Stimulated activated CD4-positive, alpha-beta T cell treated with anti-CD3 and anti-CD28 coated beads, Interleukin-2, amount 100 ng/mL, for 48 hours (primary cell): ENCODE measurements at places on chromosomes 6 and 20.

GRCh38 chr6:137717074-137718073 is 149.7 kb upstream of the TNFAIP3 start:
- peak; percentile 48 for DNase-seq

DNA sequence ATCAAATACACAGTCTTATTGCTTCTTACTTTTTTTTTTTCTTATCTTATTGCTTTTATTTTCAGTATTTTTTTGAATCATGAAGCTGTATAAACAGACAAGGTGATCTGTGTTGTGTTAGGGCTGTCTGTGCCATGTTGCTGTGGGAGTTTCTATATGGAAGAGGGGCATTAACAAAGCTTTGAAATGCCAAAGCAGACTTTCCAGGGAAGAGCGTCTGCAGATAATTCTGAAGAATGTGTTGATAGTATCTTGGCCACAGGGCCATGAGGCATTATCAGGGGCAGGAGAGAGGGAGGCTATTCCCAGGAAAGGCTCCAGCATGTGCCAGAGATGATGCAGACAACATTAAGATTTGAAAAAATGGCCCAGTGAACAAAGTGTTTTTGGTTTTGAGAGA is 354.5 kb downstream of the UTRN start:
- DNase-seq, result no peak

DNA sequence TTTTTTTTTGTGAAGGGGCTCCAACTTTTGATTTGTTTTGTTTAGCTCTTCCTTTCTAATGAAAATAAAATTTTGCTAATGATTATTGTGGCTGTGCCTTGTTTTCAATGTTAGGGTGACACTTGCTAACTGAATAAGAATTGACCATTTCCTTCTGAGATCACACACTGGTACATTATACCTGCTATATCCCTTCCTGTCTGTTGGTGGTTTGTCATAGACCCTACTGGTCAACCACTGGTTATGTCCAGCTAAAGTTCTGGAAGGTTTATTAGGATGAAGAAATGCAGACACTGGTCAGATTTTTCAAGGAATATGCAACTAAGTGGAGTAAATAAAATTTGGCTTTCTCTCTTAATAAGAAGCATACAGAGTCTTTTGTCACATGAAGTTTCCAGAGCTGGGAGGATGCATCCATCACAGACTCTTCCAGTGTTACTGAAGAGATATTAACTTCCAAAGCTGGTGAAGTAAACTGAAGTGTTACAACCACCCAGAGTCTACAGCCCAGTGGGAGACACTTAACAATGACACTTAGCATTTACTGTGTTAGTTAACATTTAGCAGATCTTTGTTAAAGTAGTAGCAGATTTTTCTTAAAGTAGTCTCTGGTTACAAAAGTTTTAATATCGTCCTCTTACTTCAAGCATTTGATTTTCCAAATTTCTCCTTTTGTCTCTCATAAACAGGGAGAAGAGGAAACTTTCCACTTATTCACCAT is 19.7 kb upstream of the CALHM5 start:
- DNase-seq, result no peak

DNA sequence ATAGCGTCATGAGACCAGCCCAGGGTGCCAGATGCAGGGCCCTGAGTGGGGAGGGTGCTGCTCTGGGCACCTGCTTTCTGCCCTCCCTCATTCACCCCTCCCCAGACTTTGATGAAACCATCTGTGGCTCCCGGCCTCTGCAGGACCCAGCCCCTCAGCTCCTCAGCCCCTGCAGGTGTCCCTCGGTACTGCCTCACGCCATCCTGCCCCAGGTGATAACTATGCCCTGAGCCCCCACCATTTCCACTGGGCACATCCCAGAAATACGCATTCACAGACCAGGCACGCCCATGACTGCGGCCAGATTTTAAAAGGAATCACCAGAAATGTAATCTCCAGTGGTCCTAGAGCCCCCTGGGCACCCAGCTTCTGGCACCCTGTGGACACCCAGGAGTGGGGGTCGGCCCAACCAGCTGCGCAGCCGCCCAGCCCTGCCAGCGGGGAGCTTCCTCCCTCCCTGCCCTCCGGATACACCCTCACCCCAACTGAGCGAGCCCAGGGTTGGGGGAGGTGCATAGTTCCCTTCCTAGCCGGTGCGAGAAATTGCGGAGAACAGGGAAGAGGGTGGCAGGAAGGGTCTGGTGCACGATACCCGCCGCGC is 615 bp upstream of the NTSR1 start:
- DNase-seq, result no peak

- DNase-seq, result no peak
Measured at GRCh38 chr6:149086363-149086762, 231.1 kb upstream of the TAB2 start.

DNA sequence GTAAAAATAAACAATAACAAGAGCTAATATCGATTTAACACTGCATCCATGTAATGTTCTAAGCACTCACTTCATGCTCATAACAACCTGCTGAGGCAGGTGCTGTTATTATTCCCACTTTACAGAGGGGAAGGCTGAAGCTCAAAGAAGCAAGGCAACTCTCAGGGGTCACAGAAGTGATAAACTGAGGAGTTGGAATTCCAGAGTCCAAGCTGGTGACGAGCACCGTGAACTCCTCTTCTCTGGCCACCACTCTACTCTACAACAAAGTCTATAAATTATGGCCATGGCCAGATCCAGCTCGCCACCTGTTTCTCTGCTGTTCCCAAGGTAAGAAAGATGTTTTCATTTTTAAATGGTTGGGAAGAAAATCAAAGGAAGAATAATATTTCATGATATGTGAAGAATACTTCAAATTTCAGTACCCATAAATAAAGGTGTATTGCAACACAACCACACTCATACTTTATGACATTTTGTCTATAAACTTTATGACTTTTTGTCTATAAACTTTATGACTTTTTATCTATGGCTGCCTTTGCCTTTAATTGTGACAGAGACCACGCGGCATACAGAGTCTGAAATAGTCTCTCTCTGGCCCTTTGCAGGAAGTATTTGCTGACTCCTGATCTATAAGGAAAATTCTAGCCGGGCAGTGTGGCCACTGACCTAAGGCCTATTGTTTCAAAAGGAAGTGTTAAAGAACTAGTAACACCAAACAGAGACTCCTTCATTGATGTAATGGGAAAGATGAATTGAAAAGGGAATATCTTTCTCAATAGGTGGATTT is 113.2 kb upstream of the KCNG1 start:
- no peak for DNase-seq

DNA sequence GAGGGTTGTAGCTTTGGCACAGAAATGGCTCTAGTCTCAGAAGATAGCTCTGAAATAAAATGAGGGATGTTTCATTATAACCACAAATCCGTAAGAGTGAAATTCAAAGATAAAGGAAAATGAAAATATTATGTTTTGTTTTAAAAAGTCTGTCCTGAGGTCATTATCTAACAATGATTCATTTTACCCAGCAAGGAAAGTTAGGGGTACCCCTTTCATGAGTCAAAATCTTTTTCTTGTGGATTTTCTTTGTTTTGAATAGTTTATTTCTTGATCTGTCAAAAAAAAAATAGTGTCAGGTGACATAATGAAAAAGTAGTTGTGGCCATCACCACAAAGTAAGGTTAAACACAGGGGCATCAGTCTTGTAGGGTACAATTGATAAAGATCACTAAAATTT is 59.7 kb upstream of the MYB start:
- no peak for DNase-seq

GRCh38 chr6:142301651-142302391 is at the start of gene ADGRG6:
Gene ADGRG6, plus strand, starts transcription at chr6:142302007. Its CDS starts 323 bp downstream, at chr6:142302330.
- peak; percentile 28 for DNase-seq
